Keratinocyte (primary cell): ENCODE measurements at places on chromosomes 2 and 18. TPM values are rescaled to one million over a fixed set of nuclear protein-coding genes. Genes with fewer than 3 reads are reported as not detected.

The UPP2 gene
- not detected in 3 replicates for polyA plus RNA-seq

The CD28 gene
- 0.01 TPM in 1 of 3 replicates, not detected in the others for polyA plus RNA-seq

The IL36G gene
- 8.0 to 62.8 TPM (median 20.2 TPM) in 3 replicates for polyA plus RNA-seq

The ACMSD gene
- polyA plus RNA-seq, result not detected in 3 replicates

The TEKT4 gene
- polyA plus RNA-seq, result not detected in 3 replicates

The WNT6 gene
- polyA plus RNA-seq, result 0.15 TPM in 1 of 3 replicates, not detected in the others

GRCh38 chr2:194424683-194425209, 1232.3 kb upstream of the SLC39A10 start:
- no peak for DNase-seq

- DNase-seq, result no peak
Observed at GRCh38 chr2:75525434-75526310, 35.1 kb downstream of the EVA1A start.

GRCh38 chr18:70981400-70982140, 692.7 kb downstream of the SOCS6 start:
- no peak for DNase-seq

DNA sequence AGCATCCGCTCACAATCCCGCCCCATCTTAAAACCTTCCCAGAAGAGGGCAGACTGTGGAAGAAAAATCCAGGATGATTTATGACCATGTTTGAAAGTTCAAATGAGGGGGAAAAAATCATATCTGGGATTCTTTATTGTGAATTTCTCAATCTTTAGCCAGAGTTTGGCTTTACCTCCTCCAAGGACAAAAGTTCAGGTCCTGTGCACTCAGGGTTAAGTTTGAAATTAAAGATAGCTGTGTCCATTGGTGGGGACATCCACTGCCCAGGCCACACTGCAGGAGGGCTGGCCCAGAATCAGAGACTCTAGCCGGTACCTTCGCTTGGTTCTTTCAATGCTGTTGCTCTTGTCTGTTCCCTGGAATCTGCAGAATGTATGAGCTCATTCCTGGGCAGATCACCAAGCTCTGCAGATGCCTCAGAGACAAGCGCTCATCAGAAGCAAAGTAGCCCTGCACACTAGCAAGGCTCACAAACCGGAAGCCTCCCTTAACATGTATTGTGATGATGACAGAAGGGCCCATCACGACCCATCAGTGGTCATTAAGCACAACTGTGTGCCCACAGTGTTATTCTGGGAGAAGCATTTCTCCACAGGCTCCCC, 375.3 kb upstream of the KLHL29 start:
- DNase-seq, result no peak

DNA sequence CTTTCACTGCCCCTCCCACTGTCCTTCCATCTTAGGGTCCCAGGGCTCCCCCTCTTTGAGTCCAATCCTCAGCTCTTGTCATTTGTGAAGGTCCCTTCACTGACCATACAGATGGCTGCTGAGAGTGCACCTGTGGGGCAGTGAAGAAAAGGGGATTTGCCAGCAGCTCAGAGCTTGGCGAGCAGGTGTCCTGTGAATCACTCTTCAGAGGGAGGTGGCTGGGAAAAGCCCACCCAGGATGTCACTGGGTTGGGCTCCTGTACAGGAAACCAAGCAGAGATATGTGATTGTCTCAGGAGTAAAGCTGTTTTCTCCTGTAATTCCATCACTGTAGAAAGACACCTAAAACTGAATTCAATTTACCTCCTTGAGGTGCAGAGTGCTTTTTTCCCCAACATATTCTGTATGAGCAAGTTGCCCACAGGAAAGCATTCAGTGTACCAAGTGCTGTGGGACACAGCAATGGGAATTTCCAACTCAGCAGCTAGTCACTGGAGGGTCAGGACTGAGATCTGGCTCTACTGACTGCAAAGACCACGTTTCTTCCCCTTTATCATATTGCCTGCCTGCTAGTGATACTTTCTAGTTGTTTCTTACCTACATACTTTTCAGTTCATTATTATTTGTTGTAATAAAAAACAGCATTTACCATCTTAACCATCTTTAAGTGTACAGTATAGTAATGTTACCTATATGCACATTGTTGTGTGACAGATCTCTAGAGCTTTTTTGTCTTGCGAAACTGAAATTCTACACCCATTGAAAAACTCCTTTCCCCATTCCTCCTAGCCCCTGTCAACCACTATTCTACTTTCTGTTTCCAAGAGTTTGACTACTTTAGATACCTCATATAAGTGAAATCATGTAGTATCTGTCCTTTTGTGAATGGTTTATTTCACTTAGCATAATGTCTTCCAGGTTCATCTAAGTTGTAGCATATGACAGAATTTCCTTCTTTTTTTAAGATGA, 239.1 kb downstream of the TSN start:
- no peak for DNase-seq

GRCh38 chr2:214987261-214987660, 151.2 kb downstream of the ABCA12 start:
- no peak for DNase-seq
